DMS79 (cell line): ENCODE measurements at places on chromosomes 13 and 19.

DNA sequence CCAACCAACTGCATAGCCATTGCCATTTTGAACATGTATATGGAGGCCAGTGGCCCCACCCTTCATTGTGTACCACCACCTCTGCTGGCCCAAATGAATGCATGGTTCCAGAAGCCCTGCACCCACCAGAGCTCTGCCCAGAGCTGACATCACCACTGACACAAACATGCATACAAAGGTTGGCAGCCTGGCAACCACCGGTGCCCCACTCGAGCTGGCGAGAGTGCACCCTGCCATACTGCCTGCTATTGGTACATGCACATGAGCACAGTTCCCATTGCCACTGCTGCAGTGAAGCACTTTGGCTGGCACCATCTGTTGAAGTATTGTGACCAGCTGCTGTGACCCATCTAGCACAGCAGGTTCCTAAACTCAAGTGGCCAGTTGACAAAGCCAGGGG lies 1564.9 kb downstream of the OLFM4 start:
- no peak for DNase-seq

DNA sequence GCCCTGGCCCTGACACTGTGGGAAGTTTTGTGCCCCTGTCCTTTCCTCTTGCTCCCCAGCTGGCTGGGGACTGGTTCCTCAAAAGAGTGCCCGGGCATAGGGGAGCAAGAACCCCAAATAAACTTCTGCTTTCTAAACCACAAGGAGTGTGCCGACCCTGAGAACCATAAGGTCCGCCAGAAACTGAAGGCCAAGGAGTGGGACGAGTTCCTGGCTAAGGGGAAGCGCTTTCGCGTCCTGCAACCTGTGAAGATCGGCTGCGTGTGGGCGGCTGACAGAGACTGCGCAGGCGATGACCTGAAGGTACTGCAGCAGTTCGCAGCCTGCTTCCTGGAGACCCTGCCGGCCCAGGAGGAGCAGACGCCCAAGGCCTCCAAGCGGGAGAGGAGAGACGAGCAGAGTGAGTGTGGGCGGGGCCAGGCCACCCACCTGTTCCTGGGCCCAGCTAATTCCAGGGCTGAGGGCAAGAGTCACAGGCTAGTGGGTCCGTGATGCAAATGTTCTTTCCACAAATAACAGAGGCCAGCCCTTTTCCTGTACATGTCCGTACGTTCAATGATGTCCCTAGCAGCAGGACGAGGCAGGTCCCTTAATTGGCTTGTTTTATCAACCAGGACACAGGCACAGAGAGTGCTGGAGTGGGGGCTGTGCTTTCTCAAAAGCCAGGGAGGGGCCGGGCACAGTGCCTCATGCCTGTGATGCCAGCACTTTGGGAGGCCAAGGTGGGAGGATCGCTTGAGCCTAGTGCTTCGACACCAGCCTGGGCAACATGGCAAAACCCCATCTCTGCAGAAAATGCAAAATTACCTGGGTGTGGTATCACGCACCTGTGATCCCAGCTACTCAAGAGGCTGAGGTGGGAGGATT lies 25.6 kb downstream of the UBXN6 start:
- DNase-seq = no peak

GRCh38 chr13:106295971-106296370 lies 239.5 kb downstream of the EFNB2 start:
- no peak for DNase-seq

GRCh38 chr19:54436628-54437252 lies 12.3 kb upstream of the LENG8 start:
- DNase-seq = no peak

DNA sequence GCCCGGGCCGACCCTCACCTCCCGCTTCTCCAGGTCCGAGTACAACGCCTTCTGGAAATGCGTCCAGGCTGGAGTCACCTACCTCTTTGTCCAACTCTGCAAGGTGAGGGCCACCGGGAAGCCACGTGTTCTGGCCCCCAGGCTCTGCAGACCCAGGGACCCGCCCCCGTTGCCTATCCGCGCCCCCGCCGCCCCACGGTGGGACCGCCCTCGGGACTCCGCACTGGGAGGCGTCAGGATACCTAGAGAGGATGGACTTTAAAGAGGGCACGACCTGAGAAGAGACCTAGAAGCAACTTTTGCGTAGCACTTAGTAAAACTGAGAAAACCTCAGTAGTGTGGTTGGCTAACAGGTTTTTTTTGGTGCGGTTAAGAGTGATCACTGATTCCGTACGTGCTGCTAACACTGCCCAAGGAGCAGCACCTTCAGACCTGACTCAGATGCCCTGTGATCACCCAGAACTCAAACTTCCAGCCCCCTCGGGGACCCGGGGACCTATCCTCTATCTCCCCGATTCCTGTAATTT lies 492 bp downstream of the TMEM147 start:
- no peak for DNase-seq
